Upper lobe of left lung (tissue), 6 donors: ENCODE measurements at places on chromosomes 5 and 9. TPM values are rescaled to one million over a fixed set of nuclear protein-coding genes. Genes with fewer than 3 reads are reported as not detected.
A peak's percentile ranks its signal among the peaks of the same experiment; 100 is the strongest.

C5orf46 gene
- not detected for total RNA-seq

ALDOB gene
- total RNA-seq = not detected

SLC34A1 gene
- not detected for total RNA-seq

SLC22A4 gene
- 17.8 TPM for total RNA-seq

TMEM174 gene
- not detected for total RNA-seq

ENTPD2 gene
- 0.61 TPM for total RNA-seq

PCDHA10 gene
- 0.30 TPM for total RNA-seq

ZDHHC11B gene
- 7.4 TPM for total RNA-seq

KIAA0825 gene
- 5.8 TPM for total RNA-seq

ANKRD20A1 gene
- 0.98 TPM for total RNA-seq

CDH18 gene
- total RNA-seq = not detected

SH3PXD2B gene
- 17.1 TPM for total RNA-seq

MZB1 gene
- total RNA-seq = 1.5 TPM

CCDC183 gene
- total RNA-seq = 130 TPM

NRARP gene
- total RNA-seq = 13.0 TPM

- no peaks in the 10 kb centered on the region for H3K36me3 ChIP-seq
- no peak for DNase-seq
- no peaks in the 10 kb centered on the region for H3K27me3 ChIP-seq
- no peak overlapping the region for H3K27ac ChIP-seq
Measured at GRCh38 chr9:104700306-104700705, 6.0 kb downstream of the OR13D1 start.

- H3K36me3 ChIP-seq = peaks cover 12% of the 10 kb centered on the region
- DNase-seq = no peak
- no peaks in the 10 kb centered on the region for H3K27me3 ChIP-seq
- no peak overlapping the region for H3K4me3 ChIP-seq
- no peaks in the 10 kb centered on the region for H3K4me1 ChIP-seq
Measured at GRCh38 chr9:36250079-36250478, 8.2 kb downstream of the GNE start.

DNA sequence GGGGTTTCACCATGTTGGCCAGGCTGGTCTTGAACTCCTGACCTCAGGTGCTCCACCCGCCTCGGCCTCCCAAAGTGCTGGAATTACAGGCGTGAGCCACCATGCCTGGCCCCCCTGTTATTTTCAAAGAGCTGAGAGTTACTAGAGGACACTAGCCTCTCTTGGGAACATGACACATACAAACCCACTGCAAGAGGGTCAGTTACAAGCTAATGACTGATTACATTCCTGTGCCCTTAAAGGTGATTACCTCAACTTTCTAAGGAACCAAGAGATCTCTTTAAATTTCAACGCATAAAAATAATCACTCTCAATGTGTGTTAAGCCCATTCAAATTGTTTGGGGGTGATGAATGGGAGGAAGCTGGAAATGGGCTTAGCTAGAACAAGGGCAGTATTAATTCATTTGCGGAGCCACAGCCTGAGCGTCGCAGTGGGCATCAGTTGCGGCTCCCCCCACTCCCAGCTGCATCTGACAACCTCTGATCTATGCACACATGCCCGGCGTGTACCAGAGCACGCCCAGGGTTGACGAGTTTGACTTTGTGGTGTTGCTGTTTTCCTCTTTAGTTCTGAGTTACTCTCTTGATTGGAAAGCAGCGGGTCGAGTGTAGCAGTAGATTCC, 146.9 kb downstream of the GOLPH3 start:
- no peak for DNase-seq
- H3K36me3 ChIP-seq = no peaks in the 10 kb centered on the region
- peak overlapping the region; percentile 31 for H3K27ac ChIP-seq
- no peaks in the 10 kb centered on the region for H3K27me3 ChIP-seq
- peaks cover 35% of the 10 kb centered on the region for H3K4me1 ChIP-seq

DNA sequence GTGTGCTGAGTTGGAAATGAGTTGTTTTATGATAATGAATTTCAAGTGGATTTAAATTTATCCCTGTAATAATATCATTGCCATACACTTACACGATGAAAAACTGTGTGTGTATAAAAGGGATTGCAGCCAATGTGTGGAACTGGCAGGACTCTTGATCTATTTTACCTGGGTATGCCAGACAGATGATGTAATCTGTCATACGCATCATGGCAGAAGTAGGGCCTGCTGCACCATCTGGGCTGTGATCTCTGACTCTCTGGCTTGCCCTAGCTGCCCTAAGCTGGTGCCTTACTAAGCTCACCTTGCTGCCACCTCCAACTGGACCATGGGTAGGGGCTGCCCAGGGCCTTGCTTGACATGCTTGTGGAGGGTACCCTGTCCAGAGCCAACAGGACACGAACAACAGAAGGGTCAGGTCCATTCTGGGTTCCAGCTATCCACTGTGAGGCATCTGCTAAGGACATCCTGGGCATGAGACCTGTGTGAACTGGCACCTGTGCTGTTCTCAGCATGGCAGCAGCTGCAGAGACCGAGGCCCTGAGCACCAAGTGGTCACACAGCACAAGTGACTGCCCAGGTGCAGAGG, 184.2 kb downstream of the FSTL4 start:
- no peak overlapping the region for H3K27ac ChIP-seq
- peaks cover 5% of the 10 kb centered on the region for H3K4me1 ChIP-seq
- H3K36me3 ChIP-seq = no peaks in the 10 kb centered on the region
- no peaks in the 10 kb centered on the region for H3K27me3 ChIP-seq
- no peak for DNase-seq

DNA sequence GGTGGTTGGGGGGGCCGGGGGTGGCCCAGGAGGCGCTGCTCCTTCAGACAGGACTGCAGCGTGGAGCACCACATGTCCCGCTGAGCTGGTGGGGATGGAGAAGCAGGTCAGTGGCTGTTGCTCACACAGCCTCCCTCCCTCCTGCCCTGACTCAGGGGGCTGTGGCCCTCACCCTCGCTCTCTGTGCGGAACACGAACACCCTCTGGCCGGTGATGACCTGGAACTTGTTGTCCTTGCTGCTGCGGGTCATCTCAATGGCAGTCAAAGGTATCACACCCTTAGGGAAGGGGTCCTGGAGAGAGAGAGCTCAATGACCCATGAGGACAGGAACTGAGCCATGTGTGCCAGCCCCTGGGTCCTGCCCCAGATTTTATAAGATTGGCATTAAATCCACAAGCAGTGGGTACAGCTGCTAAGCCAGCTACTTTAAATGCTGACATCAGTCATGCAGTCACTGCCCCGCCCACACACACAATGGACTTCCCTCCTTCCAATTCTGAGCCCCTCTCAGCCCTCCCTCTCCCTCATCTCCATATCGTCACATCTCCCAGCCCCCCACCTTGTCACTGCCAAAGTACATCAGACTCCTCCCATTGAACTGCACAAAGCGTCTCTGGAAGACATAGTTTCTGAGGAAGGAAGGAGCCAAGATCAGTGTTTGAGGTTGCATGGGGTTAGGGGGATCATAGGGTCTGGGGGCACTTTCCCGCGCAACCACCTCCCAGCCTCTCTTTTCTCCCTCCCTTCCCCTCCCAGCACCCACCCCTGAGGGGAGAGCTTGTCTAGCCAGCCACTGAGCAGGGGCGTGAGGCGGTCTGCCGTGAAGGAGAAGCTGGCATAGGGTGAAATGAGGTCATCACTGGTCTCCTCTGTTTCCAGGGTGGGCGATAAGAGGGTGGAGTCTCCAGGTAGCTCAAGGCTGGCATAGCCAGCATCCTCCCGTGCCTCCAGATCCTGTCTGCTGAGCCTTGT, 8.9 kb downstream of the ARAP3 start:
- peaks cover 58% of the 10 kb centered on the region for H3K36me3 ChIP-seq
- no peak for DNase-seq
- H3K27me3 ChIP-seq = no peaks in the 10 kb centered on the region
- H3K4me1 ChIP-seq = no peaks in the 10 kb centered on the region

GRCh38 chr5:64899838-64900237, 131.1 kb downstream of the CWC27 start:
- no peak for DNase-seq
- no peaks in the 10 kb centered on the region for H3K27me3 ChIP-seq
- no peak overlapping the region for H3K4me3 ChIP-seq
- H3K36me3 ChIP-seq = no peaks in the 10 kb centered on the region

- no peaks in the 10 kb centered on the region for H3K36me3 ChIP-seq
- no peak for DNase-seq
- no peaks in the 10 kb centered on the region for H3K27me3 ChIP-seq
- H3K4me1 ChIP-seq = no peaks in the 10 kb centered on the region
- no peak overlapping the region for H3K4me3 ChIP-seq
Measured at GRCh38 chr9:107024193-107024592, 161.2 kb downstream of the ZNF462 start.

DNA sequence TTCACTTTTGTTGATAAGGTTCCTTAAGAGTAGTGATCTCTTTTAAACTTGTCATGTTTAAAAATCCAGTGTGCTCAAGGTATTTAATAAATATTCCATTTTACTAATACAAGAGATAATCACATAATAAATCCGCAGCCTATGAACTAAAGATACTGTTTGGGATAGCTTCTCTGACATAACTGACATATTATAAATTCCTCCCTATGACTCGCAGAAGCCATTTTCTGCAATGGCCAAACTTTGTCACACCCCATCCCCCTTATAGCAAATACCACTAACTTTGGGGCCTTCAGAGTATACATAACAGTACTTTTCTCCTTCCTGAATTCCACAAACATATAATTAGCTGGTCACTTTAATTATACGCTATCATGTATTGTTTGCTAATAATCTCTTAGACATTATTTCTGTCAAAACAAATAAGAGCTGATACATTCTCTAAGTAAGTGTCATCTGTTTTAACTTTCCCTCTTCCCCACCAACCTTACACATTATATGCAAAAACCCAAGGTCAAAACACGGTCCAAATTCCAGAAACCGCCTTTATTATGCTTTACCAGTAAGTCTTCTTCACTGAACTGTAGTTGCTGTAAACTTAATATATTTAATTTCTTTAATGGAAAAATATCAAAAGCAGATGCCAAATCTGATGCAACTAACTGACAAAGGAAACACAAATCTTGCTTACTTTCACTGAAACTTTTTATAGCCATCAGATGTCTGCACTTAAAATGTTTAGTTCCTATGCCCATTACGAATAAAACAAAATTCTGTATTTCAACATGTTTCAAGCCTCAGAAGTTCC, 971 bp downstream of the TMEM267 start:
- H3K4me1 ChIP-seq = peaks cover 13% of the 10 kb centered on the region
- H3K27ac ChIP-seq = peak overlapping the region; percentile 94
- no peak for DNase-seq
- H3K4me3 ChIP-seq = peak overlapping the region; percentile 91
- H3K36me3 ChIP-seq = no peaks in the 10 kb centered on the region

GRCh38 chr5:82295144-82295543, 17.0 kb upstream of the RPS23 start:
- no peaks in the 10 kb centered on the region for H3K36me3 ChIP-seq
- no peak overlapping the region for H3K4me3 ChIP-seq
- H3K4me1 ChIP-seq = no peaks in the 10 kb centered on the region
- no peaks in the 10 kb centered on the region for H3K27me3 ChIP-seq

GRCh38 chr5:135151256-135151655, 117.2 kb upstream of the PITX1 start:
- H3K27me3 ChIP-seq = no peaks in the 10 kb centered on the region
- H3K4me3 ChIP-seq = no peak overlapping the region
- H3K36me3 ChIP-seq = no peaks in the 10 kb centered on the region
- DNase-seq = no peak
- H3K4me1 ChIP-seq = no peaks in the 10 kb centered on the region

DNA sequence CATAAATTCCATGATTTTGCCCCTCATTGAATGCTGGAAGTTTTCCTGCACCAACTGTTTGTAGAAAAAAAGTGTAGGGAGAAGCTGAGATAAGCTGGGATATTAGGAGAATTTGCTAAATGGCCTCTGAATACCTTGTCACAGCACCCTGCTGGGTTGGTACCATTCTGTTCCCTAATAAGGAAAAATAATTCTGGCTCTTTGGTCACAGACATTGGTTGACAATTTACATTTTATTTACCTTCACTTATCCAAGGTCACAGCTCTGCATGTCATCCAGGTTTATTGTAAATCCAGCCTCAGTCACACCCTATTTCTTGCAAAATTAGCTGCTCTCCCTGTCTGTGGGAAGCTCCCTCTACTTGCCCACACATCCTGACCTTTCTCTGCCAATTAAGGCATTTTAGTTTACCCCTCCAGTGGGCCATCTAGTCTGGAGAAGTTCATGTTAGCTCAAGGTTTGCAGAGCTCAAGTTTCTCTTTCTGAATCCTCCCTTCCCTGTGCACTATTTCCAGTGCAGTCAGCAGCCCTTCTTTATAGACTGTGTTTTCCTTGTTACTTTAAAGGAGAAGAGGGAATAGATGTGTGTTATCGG, 115.4 kb upstream of the NTRK2 start:
- no peaks in the 10 kb centered on the region for H3K4me1 ChIP-seq
- no peak for DNase-seq
- no peak overlapping the region for H3K4me3 ChIP-seq
- no peaks in the 10 kb centered on the region for H3K36me3 ChIP-seq
- H3K27ac ChIP-seq = no peak overlapping the region
